ENCODE measurements at places on chromosomes 4 and X.

GRCh38 chr4:19883841-19884240, 367.9 kb upstream of the SLIT2 start:
- no peak for DNase-seq

GRCh38 chr4:56828784-56829535, 7.5 kb upstream of the SPINK2 start:
- no peak for DNase-seq

GRCh38 chrX:21932292-21933002, 8.1 kb upstream of the SMS start:
- no peak for DNase-seq

DNA sequence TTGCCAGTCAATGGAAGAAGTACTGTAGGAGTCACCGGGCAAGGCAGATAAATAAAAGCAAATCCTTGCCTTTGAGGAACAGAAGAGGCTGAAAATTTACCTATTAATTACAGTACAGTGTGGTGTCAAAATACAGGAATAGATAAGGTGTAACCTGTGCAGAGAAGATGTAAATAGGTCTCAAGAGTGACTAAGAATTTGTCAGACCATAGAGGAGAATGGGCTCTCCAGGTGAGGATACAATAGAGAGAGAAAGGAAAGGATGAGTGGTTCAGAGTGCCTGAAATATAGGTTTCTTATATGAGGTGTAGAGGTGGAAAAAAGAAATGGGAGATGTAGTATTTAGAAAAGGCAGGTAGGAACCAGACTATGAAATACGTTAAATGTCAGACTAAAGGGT, 801 bp upstream of the ZC4H2 start:
- no peak for DNase-seq

- DNase-seq: no peak
Measured at GRCh38 chr4:146108756-146109155, 66.8 kb upstream of the LSM6 start.

DNA sequence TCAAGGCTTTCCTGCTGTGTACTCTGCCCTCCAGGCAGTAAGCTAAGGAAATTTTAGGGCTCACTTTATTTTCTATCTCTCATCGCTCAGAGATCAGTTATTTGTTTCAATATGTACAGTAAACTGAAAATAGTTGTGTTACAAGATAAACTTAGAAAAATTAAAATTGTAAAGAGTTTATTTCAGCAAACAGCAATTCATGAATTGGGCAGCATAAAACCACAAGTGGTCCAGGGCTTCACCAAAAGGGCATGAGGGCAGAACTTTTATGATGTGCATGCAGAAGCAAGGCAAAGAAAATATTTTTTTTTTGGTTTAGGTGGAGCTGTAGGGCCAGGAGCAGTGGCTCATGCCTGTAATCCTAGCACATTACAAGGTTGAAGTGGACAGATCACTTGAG, 20.1 kb upstream of the MAGEA11 start:
- DNase-seq: no peak

DNA sequence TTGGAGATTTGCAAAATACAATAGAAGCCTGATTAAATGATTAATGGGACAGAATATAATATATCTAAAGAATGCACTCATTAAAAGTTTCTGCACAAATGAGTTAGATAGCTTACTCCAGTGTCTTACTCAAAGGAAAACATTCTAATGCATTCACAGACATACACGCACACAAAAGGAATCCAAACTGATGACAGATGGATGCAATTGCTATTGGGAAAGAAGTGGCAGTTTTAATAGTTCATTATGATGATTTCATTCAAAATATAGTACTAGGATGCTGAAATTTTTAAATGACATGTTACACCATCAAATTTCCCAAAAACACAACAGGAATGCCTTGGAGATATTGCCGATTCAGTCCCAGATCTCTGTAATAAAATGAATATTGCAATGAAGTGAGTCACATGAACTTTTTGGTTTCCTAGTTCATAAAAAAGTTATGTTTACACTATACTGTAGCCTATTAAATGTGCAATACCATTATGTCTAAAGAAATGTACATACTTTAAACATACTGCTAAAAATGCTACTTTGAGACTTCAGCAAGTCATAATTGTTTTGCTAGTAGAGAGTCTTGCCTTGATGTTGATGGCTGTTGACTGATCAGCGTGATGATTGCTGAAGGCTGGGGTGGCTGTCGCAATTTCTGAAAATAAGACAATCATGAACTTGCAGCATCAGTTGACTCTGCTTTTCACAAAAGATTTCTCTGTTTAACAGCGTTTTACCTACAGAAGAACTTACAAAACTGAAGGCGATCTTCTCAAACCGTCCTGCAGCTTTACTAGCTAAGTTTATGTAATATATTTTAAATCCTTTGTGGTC, 45.6 kb downstream of the BBS12 start:
- no peak for DNase-seq

GRCh38 chr4:7103031-7103606, 35.3 kb upstream of the GRPEL1 start:
- DNase-seq: no peak

DNA sequence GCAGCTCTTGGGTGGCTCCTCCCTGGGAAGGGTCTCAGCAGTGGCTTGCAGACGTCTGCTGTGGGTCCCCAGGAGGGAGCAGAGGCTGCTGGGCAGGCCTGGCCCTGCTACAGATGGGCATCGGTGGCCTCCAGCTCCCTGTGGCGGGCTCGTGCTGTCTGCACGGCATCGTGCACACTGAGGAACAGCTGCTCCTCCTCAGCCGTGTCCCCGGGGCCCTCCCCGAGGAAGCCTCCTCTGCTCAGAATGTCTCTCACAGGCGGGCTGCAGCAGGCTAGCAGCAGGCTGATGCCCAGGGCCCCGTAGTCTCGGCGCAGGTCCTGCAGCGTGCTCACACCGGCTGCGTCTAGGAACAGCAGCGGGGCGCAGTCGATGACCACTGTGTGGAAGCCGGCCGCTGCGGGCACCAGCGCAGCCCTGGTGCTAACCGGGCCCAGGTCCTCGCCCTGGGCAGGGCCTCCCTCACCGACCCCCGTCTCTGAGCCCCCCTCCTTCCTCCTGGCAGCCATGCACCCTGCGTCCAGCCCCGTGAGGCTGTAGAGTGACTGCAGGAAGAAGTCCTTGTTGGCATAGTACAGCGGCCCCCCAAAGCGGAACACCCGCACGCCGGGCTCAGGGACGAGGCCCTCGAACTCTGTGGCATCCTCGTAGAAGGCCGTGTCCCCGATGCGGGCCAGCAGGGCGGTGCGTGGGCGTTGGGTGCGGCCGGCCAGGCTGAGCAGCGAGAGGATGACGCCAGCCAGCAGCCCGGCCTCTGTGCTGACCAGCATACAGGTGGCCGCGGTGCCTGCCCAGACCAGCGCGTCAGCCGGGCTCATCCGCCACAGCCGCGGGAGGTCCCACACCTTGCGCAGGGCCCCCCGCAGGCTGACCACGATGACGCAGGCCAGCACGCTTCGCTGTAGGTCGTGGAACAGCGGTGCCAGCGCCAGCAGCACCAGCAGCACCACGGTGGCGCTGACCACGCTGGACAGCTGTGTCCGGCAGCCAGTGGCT, 2.2 kb downstream of the IDUA start:
- no peak for DNase-seq

DNA sequence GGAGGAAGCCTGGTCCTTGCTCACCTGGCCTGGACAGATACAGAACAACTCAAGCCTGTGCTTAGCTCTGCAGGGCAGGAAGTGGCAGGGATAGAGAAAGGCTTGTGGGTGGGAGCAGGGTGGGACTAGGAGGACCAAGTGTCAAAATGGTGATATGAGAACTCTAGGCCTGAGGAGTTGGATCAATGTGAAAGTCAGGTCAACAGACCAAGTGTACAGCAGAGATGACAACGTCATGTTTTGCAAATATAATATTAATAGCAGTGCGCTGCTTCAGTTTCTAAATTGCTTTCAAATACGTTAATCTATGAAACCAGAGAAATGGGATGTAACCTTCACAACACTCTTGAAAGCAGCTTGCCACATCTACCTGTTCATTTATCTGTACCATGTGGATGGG, 114.2 kb upstream of the MAP3K15 start:
- no peak for DNase-seq

DNA sequence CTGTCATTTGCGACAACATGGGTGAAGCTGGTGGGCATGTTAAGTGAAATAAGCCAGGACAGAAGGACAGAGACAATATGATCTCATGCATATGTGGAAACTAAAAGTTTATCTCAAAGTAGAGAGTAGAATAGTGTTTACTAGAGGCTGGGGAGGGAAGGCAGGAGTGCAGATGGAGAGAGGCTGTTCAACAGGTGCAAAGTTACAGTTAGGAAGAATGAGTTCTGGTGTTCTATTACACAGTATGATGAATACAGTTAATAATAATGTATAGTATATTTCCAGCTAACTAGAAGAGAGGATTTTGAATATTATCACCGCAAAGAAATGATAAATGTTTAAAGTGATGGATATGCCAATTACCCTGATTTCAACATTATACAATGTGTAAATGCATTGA, 69.8 kb downstream of the FBXL5 start:
- DNase-seq: no peak

GRCh38 chrX:120731386-120731785, 101.5 kb upstream of the C1GALT1C1 start:
- DNase-seq: no peak

DNA sequence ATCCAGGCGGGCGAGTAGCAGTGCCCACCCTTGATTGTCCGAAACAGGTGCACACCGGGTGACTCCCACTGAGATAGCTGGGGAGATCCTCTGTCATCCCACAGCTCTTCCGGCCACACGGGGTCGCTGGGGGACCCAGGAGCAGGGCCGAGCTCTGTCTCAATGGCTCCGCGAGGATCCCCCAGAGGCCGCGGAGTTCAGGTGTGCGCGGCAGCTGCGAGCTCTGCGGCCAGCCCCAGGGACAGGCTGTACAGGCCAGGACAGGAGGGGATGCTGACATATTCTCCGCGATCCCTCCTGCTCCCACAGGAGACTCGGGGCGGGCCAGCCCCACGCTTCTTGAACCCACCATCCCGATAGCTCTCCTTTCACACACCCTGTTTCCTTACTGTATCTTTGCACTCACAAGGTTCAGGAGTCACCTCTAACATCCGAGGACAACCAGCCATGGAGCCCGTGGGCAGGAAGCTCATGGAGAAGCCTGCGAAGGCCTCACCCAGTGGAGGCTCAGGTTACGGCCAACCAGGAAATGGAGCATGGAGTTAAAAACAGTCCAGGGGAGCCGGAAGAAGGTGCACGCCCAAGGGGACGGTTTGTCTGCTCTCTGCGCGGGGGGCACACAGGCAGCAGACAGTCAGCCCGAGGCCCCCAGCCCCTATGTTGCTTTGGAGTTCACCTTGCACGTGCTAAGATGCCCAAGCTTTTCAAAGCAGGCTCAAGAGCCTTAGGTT, 77.9 kb upstream of the AMELX start:
- DNase-seq: no peak

DNA sequence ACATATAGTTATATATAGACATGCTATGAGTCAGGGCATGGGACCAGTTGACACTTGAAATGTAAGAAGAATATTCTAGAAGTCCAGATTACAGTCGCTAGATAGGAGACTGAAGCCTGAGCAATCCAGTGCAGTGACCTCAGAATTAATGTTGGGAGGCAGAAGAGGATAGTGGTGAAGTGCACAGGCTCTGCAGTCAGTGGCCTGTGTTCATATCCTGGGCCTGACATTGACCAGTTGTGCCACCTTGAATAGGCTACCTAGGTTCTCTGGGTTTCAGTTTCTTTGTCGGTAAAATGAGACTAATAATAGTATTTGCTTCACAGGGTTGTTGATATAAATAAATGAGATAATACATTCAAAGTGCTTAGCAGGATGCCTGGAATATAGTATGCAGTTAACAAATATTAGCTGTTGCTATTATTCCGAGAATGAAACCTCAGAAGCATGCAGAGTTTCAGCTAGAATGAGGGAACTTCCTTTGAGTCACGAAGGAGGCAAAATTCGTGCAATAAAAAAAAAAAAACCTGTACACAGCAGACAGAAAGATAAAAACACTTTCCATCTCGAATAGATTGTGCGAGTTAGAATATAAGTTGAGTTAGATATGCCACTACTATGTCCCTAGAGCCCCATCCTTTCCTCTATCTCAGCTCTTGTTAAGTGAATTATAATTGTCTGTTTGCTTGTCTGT, 4.0 kb upstream of the SH2D1A start:
- DNase-seq: no peak

DNA sequence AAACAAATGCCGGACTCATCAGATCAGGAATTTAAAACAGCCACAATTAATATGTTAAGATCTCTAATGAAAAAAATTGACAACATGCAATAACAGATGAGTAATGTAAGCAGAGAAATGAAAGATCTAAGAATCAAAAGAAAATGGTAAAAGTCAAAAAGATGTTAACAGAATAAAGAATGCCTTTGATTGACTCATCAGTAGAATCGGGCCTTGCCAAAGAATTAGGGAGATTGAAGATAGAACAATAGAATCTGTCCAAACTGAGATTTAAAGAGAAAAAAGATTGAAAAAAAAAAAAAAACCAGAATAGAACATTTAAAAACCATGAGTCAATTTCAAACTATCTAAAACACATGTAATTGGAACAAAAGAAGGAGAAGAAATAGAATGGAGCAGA, 25.9 kb upstream of the GUCY1A1 start:
- DNase-seq: no peak

GRCh38 chrX:141632124-141632523, 42.6 kb downstream of the SPANXA2 start:
- no peak for DNase-seq

GRCh38 chr4:2722033-2722432, 34.1 kb downstream of the TNIP2 start:
- no peak for DNase-seq

DNA sequence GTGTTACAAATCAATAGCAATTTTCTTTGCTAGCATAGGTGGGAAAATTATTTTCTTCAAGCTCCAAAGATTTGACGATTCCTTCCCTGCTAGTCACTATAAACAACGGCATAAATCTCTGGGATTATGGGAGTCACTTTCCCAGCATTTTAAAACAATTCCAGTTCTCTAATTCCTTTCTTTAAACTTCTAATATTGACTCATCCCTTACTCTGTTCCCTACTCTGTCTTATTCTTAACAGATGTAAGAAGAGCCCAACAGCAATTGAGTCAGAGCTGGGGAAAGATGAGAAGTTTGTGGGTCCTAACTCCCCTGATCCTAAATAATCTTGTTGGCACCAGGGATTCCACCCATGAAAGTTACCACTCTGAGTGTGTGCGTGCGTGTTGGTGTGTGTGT, 47.4 kb upstream of the IL21 start:
- DNase-seq: no peak

DNA sequence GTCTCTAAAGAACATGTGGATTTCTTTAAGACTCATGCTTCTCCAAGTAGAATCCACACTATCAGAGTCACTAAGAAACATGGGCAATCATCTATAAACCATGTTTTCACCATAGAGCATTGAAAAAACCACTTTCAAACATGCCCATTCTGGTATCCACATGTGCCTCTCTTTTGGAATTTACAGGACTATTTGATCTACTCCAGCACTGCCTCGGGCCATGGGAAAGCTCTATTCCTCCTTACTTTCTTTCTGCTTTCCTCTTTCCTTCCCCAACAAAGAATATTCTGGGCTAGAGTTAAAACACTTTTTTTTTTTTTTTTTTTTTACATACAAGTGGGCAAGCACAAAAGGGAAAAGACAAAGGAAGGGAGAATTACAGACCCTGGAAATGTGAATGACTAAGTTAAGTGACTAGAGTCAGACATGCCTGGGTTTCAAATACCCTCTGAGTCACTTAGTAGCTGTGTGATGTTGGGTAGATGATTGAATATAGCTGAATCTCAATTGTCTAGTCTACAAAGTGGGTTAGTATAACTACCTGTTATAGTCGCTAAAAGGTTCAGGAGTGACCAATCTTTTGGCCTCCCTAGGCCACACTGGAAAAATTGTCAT, 847.7 kb upstream of the INTU start:
- DNase-seq: no peak

All from NCI-H1417 treated with DMSO at 0.1 percent for 48 hours (cell line).